PC-3 (cell line): ENCODE measurements at places on chromosomes 16 and 17. TPM values are rescaled to one million over a fixed set of nuclear protein-coding genes. Genes with fewer than 3 reads are reported as not detected.

GRCh38 chr17:17204041-17204591 is 2.0 kb downstream of the PLD6 start:
- H3K36me3 ChIP-seq = peaks cover 8% of the 10 kb centered on the region; the same call in 1 of the 2 replicates
- H3K27ac ChIP-seq = no peak overlapping the region
- no peak for DNase-seq
- peaks cover 25% of the 10 kb centered on the region for H3K4me1 ChIP-seq

Gene MAP3K14
- total RNA-seq = 15.9 and 16.8 TPM in 2 replicates

GRCh38 chr16:66275775-66276428 is 90.6 kb upstream of the CDH5 start:
- H3K27me3 ChIP-seq = no peaks in the 10 kb centered on the region
- peaks cover 47% of the 10 kb centered on the region for H3K4me1 ChIP-seq
- H3K36me3 ChIP-seq = no peaks in the 10 kb centered on the region
- H3K4me3 ChIP-seq = no peak overlapping the region
- peak; percentile 80 for DNase-seq

- peak overlapping the region; percentile 65 for H3K27ac ChIP-seq
- DNase-seq = peak; percentile 44
- H3K27me3 ChIP-seq = no peaks in the 10 kb centered on the region
- H3K4me1 ChIP-seq = peaks cover 34% of the 10 kb centered on the region
- H3K36me3 ChIP-seq = no peaks in the 10 kb centered on the region
- H3K4me3 ChIP-seq = peak overlapping the region; percentile 36; the same call in 1 of the 2 replicates
These were observed 18.5 kb downstream of the RAP1GAP2 start for GRCh38 chr17:2814481-2815341.

DNA sequence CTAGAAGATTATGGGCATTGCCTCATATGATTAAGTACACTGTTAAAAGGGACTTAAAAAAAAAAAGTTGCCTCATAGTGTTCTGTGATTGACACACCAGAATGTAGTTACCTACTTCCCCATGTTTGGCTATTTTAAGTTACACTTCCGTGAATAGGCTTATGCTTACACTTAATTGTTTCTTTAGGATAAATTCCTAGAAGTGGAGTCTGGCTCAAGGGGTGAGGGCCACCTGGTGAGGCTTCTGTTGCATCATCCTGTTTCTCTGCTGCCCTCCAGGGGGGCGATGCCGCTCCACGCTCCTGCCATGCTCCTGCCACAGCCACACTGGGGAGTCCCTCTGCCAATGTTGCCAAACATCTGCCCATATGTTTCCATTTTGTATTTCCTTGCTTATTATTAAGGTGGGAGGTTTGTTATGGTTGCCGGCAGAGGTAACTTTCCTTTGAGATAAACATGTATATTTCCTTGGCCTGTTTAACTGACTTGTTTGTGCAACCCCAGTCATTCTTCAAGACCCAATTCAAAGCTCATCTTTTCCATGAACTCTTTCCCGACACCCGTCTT is 73.1 kb downstream of the KSR1 start:
- H3K4me1 ChIP-seq = 0 out of 2 replicates have a peak, but pooled peaks cover 3% of the 10 kb centered on the region

DNA sequence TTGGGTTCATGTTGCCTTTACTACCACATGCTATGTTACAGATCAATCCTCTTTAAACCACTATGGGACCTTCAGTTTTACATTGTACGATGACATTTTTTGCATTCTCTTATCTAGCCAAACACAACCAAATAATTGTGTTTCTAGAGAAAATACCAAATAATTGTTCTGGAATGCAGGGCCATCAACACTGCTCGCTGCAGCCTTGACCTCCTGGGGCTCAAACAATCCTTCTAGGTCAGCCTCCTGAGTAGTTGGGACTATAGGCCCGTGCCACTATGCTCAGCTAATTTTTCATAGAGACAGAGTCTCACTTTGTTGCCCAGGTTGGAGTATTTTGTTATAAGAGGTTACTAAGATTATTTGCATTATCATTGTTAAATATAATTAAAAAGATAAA is 237.5 kb upstream of the PMFBP1 start:
- no peak for DNase-seq
- no peaks in the 10 kb centered on the region for H3K36me3 ChIP-seq
- H3K27ac ChIP-seq = no peak overlapping the region
- H3K4me1 ChIP-seq = no peaks in the 10 kb centered on the region

DNA sequence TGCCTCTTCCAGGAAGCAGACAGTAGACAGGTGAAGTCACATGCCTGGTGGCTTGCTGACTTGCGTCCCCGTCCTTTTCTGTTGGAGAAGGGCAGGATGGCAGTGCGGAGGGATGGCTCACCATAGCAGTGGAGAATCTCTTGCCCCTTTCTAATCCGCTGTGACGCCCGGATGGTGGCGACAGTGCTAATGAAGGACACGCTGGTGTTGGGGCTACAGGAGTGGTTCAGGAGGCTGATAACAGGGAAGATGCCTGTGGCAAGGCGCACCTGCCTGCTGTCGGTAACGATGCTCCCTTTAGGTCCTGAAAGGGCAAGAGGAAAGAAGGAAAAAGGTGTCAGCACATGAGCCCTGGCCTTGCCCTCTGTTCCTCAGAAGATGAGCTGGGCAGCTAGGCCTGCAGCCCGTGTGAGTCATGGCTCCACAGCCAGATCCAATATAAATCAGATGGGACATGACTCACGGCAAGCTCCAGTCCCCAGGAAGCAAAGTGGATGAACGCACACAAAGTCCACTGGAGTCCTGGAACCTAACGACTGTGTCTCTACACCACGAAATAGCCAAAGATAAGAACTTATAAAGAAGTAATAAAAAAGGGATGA is 25.5 kb downstream of the SERPINF1 start:
- no peaks in the 10 kb centered on the region for H3K27me3 ChIP-seq
- no peak overlapping the region for H3K4me3 ChIP-seq
- DNase-seq = peak; percentile 87
- peaks cover 15% of the 10 kb centered on the region for H3K4me1 ChIP-seq
- peak overlapping the region; percentile 79 for H3K27ac ChIP-seq

- H3K27me3 ChIP-seq = no peaks in the 10 kb centered on the region
- H3K4me1 ChIP-seq = no peaks in the 10 kb centered on the region
- H3K27ac ChIP-seq = no peak overlapping the region
- DNase-seq = no peak
- H3K4me3 ChIP-seq = no peak overlapping the region
These were observed 592.5 kb upstream of the CA10 start for GRCh38 chr17:52751051-52751450.

DNA sequence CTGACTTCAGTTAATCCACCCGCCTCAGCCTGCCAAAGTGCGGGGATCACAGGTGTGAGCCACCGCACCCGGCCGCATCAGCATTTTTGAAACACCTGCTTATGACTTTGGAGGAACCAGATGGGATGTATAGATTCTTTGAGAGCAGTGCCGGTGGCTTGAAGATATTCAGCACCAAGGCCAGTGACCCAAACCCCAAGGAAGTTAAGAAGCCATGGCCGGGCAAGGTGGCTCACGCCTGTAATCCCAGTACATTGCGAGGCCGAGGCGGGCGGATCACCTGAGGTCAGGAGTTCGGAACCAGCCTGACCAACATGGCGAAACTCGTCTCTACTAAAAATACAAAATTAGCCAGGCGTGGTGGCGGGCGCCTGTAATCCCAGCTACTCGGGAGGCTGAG is 43.9 kb downstream of the TRARG1 start:
- H3K4me3 ChIP-seq = no peak overlapping the region
- no peaks in the 10 kb centered on the region for H3K27me3 ChIP-seq
- H3K36me3 ChIP-seq = no peaks in the 10 kb centered on the region
- DNase-seq = no peak
- no peaks in the 10 kb centered on the region for H3K4me1 ChIP-seq
- no peak overlapping the region for H3K27ac ChIP-seq

GRCh38 chr17:49031965-49032928 is 35.1 kb downstream of the IGF2BP1 start:
- no peaks in the 10 kb centered on the region for H3K36me3 ChIP-seq
- H3K4me3 ChIP-seq = peak overlapping the region; percentile 46; the same call in 1 of the 2 replicates
- DNase-seq = peak; percentile 94
- peaks cover 7% of the 10 kb centered on the region for H3K4me1 ChIP-seq
- H3K27ac ChIP-seq = no peak overlapping the region
- H3K27me3 ChIP-seq = no peaks in the 10 kb centered on the region

GRCh38 chr17:76204277-76204676 is 36.0 kb downstream of the RNF157 start:
- H3K4me1 ChIP-seq = peaks cover 19% of the 10 kb centered on the region
- H3K4me3 ChIP-seq = no peak overlapping the region
- H3K27ac ChIP-seq = no peak overlapping the region
- no peaks in the 10 kb centered on the region for H3K27me3 ChIP-seq

Gene TBC1D3E
- total RNA-seq = not detected in 2 replicates

- DNase-seq = no peak
- no peaks in the 10 kb centered on the region for H3K27me3 ChIP-seq
- no peaks in the 10 kb centered on the region for H3K4me1 ChIP-seq
- H3K27ac ChIP-seq = no peak overlapping the region
These were observed 144.6 kb downstream of the C16orf95 start for GRCh38 chr16:87172632-87173031.

- H3K4me1 ChIP-seq = no peaks in the 10 kb centered on the region
- no peak overlapping the region for H3K4me3 ChIP-seq
- H3K36me3 ChIP-seq = no peaks in the 10 kb centered on the region
- no peak for DNase-seq
These were observed 253.9 kb upstream of the CACNG5 start for GRCh38 chr17:66580956-66581391.

Gene SLC46A1
- total RNA-seq = 10.4 and 12.9 TPM in 2 replicates

Gene ATP1B2
- not detected in 2 replicates for total RNA-seq

GRCh38 chr17:15273141-15273793 is 8.1 kb upstream of the PMP22 start:
- H3K27me3 ChIP-seq = no peaks in the 10 kb centered on the region
- H3K4me3 ChIP-seq = no peak overlapping the region
- peaks cover 37% of the 10 kb centered on the region for H3K4me1 ChIP-seq
- H3K36me3 ChIP-seq = no peaks in the 10 kb centered on the region

Gene ALDH3A1
- 27.9 and 30.1 TPM in 2 replicates for total RNA-seq
